ENCODE measurements at places on chromosomes 5 and 9.

GRCh38 chr5:151685749-151686673 lies 704 bp downstream of the SPARC start:
- DNase-seq, result no peak

DNA sequence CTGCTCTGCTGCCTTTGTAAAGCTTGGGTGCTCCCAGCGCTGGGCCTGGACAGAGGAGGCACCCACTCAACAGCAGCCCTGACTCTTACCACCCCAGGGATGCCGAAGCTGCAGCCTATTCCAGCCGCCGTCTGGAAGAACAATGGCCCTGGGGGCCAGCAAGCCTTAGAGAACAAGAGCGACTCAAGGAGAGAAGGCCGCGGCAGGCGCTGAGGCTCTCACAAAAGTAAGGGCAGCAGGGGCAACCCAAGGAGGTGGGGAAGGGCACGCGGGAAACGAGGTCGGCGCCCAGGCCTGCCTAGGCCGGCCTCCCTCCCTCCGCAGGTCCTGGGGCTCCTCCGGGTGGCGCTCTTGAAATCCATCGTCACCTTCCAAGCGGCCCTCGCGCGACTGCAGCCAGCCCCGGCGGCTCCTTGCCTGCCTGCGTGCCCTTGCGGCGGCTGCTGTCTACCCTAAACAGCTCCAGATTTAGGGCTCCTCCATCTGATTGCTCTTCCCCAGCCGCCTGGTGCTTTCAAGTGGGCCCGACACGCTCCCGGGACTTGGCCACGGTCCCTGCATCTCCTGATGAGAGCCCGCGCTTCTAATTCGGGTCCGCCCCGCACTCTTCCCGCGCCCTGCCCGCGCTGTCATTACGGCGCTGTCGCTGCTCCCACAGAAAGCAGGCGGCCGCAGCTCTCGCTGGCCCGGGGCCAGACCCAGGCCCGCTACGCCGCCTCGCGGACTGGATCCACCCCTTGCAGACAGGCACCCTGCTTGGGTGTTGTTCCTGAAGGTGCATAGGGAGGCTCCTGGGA lies 213.3 kb downstream of the SEMA6A start:
- DNase-seq, result no peak

- no peak for DNase-seq
These were observed 89.7 kb downstream of the ZNF366 start for GRCh38 chr5:72417333-72418062.

- DNase-seq, result no peak
These were observed 115.9 kb downstream of the GADD45G start for GRCh38 chr9:89720696-89721175.

GRCh38 chr5:7494481-7495130 lies 98.7 kb downstream of the ADCY2 start:
- DNase-seq, result no peak

DNA sequence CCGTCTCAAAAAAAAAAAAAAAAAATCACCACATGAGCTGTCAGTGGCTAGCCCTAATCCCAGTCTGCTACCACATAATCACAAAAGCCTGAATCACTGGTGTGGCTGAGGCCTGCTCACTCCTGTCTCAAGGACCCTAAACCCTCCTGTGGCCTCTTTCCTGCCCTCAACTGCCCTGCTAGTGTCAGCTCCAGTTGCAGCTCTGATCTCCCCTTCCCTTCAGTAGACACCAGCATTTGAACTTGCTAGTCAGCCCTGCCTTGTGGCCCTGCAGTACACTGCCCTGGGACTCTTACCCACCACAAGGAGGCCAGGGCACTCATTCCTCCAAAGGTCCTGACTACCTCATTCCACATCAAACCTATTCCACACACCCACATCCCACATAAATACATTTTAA lies 9.5 kb upstream of the P4HA2 start:
- DNase-seq, result no peak

- DNase-seq, result no peak
These were observed 219.2 kb downstream of the AGTPBP1 start for GRCh38 chr9:85522459-85523092.

DNA sequence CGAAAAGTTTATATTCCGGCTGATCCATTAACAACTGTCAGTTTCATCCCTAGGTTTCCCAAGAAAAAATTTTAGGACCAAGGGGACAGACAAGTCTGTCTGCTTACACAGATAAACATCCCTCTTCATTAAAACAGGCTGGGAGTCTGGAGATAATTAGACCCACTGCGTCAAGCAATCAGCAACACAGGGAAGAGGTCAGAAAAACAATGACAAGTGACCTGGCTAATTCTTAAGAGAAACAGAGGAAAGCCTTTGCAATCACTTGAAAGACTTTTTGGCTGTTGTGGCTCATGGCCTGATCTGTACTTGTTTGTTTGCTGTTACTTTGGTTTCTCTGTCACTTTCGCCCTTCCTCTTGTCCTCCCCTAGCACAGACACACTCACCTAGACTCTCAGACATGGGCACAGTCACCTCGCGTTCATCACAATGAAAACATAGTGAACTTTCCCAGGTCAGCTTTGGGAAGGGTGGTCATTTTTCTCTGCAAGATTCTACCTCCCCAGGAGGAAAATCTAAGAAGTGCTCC lies 2.9 kb upstream of the CCDC192 start:
- no peak for DNase-seq
